ENCODE measurements at places on chromosomes 4 and X. TPM values are rescaled to one million over a fixed set of nuclear protein-coding genes. Genes with fewer than 3 reads are reported as not detected.

Gene ASB11
- not detected for total RNA-seq

DNA sequence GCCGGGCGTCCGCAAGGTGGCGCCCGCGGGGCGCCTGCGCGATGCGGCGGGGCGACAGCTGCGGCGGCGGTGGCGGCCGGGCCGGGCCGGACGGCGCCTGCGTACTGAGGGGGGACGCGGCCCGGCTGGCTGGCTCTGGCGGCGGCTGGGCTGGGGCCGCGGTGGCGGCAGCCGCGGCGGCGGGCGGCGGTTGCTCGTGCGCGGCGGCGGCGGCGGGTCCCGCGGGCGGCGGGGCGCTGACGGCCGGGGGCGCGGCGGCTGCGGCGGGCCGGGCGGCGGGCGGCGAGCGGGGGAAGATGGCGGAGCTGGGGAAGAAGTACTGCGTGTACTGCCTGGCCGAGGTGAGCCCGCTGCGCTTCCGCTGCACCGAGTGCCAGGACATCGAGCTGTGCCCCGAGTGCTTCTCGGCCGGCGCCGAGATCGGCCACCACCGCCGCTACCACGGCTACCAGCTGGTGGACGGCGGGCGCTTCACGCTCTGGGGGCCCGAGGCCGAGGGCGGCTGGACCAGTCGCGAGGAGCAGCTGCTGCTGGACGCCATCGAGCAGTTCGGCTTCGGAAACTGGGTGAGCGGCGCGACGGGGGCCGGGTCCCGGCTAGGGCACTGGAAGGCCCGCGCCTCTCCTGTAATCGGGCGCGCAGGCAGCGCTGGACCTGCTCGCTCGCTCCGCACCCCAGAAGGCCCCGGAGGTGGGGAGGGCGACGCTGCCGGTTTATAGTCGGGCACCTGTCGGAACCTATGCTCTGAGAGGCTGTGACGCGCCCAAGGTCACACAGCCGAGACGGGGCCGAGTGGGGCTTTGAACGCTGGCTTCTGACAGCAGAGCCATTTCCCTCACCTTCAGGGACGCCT lies at the start of gene TADA2B:
Gene TADA2B, plus strand, starts transcription at position 89 of the 853 bp plus-strand sequence. Its CDS starts 208 bp downstream, at position 297.
- peaks cover 40% of the 10 kb centered on the region for H3K4me1 ChIP-seq
- no peaks in the 10 kb centered on the region for H3K27me3 ChIP-seq
- H3K4me3 ChIP-seq = peak within 1 kb of the TSS; percentile 96
- H3K36me3 ChIP-seq = peaks cover 9% of the 10 kb centered on the region

DNA sequence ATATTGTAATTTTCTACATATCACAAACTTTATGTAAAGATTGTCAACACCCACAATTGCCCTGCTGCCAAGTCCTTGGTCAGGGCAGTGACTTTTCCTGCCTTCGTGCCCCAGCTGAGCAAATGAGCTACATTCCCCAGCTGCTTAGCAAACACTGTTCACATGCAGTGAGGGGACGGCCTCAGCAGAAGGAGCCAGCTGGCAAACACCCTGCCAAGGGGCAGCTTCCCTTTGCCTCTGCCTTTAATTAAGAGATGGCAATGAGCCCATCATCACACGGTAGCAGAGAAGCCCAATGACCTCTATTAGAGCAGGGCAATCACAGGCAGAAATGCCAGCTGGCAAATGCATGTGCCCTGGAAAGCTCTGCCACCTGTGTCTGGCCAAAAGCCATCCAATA lies 253.4 kb downstream of the EPHA5 start:
- DNase-seq = no peak
- no peaks in the 10 kb centered on the region for H3K27me3 ChIP-seq
- no peak overlapping the region for H3K4me3 ChIP-seq
- no peaks in the 10 kb centered on the region for H3K36me3 ChIP-seq
- no peaks in the 10 kb centered on the region for H3K4me1 ChIP-seq
- no peak overlapping the region for H3K27ac ChIP-seq

GRCh38 chr4:95050980-95051701 lies 293.4 kb downstream of the BMPR1B start:
- no peak overlapping the region for H3K27ac ChIP-seq
- H3K4me3 ChIP-seq = no peak overlapping the region

Gene PUDP
- total RNA-seq = 31.7 TPM

Gene NDNF
- total RNA-seq = not detected

Gene NXF2
- 0.31 TPM for total RNA-seq

DNA sequence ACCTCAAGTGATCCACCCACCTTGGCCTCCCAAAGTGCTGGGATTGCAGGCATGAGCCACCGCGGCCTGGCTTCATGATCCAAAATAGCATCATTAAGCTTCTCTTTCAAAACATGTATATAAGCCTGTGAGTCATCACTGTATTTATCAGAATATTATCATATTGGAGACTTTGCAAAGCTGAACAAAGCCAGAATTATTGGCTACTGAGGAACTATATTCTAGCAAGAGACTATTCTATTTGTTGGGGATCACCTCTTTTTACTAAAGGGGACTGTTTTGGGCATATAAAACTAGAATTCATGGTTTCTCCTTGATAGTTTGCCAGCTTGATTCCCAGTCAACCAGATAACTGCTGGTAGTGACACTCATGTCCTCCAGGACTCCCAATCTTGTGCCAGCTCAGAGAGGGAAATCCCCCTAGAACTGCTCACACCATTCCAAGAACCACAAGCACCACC lies 40.1 kb downstream of the TET2 start:
- no peaks in the 10 kb centered on the region for H3K4me1 ChIP-seq
- DNase-seq = no peak
- no peaks in the 10 kb centered on the region for H3K27me3 ChIP-seq
- H3K36me3 ChIP-seq = no peaks in the 10 kb centered on the region

Gene NCAPG
- total RNA-seq = 73.4 TPM

Gene HSFX2
- total RNA-seq = 0.11 TPM

Gene TCEAL5
- not detected for total RNA-seq

DNA sequence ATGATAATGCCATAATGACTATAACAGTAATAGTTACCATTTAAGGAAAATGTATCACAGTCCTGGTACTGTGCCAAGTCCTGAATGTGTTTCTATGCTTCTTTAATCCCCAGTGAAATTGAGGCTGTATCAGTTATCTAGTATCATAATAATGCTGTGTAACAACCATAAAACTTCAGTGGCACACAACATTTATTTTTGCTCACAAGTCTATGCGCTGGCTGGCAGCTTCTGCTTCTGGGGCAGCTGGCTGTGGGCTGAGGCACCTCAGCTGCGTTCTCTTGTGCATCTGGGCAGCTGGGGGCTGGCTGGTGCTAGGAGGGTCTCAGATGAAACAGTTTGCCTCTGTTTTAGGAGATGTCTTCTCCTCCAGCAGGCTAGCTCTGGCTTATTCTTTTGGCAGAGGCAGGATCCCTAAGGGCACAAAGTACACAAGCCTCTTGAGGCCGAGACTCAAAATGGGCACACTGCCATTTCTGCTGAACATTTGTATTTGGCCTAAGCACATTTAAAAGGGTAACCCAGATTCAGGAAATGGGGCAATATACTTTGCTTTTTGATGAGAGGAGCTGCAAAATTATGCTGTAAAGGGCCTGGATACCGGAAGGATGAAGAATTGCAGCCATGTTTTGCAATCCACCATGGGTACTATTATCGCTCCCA lies 62.6 kb upstream of the DHX15 start:
- H3K27ac ChIP-seq = no peak overlapping the region
- H3K4me3 ChIP-seq = no peak overlapping the region
- H3K27me3 ChIP-seq = peaks cover 11% of the 10 kb centered on the region
- H3K36me3 ChIP-seq = no peaks in the 10 kb centered on the region

- no peaks in the 10 kb centered on the region for H3K27me3 ChIP-seq
- no peak overlapping the region for H3K27ac ChIP-seq
- no peak for DNase-seq
- no peak overlapping the region for H3K4me3 ChIP-seq
Measured at GRCh38 chrX:39563178-39563577, 534.6 kb downstream of the BCOR start.
